ENCODE measurements at places on chromosomes 2 and 18. TPM values are rescaled to one million over a fixed set of nuclear protein-coding genes. Genes with fewer than 3 reads are reported as not detected.

PLA2R1 gene
- total RNA-seq: 5.3 TPM

CMPK2 gene
- total RNA-seq: not detected

FRZB gene
- total RNA-seq: 1.1 TPM

UNC80 gene
- total RNA-seq: not detected

GKN2 gene
- total RNA-seq: not detected

ANKRD29 gene
- 5.8 TPM for total RNA-seq

PPP1R7 gene
- 110 TPM for total RNA-seq

KCNJ3 gene
- total RNA-seq: under 0.01 TPM

CCDC74A gene
- total RNA-seq: 20.6 TPM

KCNS3 gene
- 1.1 TPM for total RNA-seq

AAMP gene
- 168 TPM for total RNA-seq

TUBB8B gene
- total RNA-seq: not detected

ERICH2 gene
- not detected for total RNA-seq

C2orf15 gene
- not detected for total RNA-seq

PDE1A gene
- 3.5 TPM for total RNA-seq
